ENCODE measurements at places on chromosomes 1 and 21. TPM values are rescaled to one million over a fixed set of nuclear protein-coding genes. Genes with fewer than 3 reads are reported as not detected.

DNA sequence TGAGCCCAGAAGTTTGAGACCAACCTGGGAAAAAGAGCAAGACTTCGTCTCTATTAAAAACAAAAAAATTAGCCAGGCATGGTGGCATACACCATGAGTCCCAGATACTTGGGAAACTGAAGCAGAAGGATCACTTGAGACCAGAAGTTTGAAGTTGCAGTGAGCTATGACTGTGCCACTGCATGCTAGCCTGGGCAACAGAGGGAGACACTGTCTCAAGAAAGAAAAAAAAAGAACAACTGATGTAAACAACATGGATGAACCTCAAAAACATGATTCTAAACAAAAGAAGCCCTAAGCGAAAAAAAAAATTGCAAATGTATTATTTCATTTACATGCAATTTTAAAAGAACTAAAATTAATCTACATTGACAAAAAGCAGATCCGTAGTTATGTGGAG is 9.0 kb downstream of the LRRC40 start:
- no peak for DNase-seq

- DNase-seq, result no peak
Observed at GRCh38 chr1:235502601-235503402, 1.4 kb downstream of the B3GALNT2 start.

DNA sequence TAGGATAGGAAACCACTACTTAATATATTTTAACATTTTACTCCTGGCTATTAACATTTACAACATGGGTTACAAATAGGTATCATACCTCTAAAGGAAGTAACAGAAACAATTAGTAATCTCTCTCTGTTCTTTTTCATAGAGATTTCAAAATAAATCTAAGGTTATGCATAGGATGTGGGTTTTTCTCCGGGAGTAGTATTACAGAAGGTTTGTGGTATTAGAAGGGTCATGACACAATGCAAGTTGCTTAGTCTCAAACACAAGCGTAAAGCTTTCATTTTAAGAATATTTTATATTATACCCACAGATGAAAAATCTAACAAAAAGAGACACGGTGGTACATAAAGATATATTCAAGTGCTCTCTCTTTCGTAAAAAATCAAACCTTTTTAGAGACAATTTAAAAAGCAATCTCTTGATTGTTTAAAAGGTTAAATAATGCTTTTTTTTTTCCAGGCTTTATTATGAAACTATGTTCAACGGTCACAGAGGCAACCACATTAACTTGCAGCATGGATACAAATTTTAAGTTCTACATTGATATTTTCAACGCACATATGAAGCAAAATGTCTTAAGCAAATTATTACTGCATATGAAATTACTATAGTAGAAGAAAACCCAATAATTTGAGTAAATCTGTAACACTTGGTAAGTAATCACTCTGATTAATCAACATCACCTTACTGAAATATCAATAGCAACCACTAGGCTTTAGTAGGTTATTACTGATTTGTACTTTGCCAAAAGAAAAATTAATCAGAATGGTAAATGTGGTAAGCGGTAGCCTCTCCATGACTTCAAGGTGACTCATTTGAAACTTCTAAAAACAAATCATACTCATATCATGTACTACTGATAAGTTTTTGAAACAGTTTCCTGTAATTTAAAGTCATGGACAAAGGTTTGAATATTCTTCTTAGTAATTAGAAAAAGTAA is 97.4 kb upstream of the GFI1 start:
- no peak for DNase-seq

DNA sequence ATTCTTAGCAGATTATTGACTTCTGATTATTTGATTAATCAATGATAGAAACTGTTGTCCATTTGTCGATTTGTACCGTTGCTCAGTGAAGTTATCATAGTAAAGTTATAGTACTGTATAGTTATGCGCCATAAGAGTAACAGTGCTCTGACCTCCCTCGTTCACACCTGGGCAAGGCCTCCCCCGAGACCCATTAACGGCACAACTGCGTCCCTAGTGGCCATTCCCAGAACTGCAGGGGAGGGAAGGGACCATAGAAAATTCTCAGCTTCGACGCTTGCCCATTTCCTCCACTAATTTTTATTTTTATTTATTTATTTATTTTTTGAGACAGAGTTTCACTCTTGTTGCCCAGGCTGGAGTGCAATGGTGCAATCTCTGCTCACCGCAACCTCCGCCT is 334.4 kb downstream of the DSCAM start:
- no peak for DNase-seq

DNA sequence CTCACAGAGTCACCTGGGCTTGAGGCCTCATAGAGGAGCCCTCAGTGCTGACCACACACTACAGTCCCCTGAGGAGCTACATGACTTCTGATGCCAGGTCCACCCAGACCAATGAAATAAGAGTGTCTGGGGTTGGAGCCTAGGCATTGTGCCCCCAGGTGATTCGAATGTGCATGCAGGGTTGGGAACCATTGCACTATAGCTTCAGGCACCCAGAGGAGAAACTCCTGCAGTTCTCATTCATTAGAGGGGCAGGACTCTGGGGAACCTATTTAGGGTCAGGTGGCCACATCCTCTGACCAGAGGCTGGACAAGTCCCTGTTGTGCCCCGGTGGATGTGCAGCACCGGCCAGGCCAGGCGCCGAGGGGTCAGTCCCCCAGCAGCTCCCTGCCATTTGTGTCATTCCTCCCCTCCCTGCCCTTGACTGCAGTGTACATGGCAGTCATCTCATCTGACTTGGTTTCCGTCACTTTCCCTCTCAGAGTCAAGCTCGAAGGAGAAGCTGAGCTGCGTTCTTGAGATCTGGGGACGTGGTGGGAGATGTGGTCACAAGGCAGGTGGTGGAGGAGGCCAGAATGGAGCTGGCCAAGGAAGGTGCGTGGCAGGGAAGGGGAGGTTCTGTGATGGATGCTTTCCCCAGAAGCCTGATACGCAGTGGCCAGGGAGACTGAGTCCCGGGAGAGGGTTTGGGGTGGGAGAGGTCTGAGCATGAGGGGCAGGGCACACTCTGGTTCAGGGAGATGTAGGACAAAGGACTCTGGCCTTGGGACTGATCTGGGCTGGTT is 6.4 kb downstream of the CLDN19 start:
- DNase-seq, result no peak

CFHR4 gene
- total RNA-seq, result not detected

DNA sequence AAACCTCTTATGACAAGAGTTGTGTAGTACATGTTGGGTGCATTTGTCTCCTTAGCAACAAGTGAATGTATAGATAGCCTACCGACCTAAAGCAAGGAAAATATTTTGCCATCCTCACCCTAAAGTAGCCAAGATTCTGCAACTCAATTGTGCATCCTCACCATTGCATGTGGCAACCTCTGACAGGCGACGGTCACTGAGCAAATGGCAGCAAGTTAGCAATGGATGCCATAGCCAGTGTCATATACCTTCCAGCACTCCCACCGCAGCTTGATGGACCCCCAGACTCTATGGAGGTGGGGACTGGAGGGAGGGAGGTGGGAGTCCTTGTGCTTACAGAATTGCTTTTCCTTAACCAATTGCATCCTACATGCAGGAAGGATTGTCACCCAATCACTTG is 17.0 kb downstream of the PROX1 start:
- no peak for DNase-seq

- no peak for DNase-seq
Observed at GRCh38 chr1:194026422-194026821, 840.0 kb upstream of the B3GALT2 start.

DNA sequence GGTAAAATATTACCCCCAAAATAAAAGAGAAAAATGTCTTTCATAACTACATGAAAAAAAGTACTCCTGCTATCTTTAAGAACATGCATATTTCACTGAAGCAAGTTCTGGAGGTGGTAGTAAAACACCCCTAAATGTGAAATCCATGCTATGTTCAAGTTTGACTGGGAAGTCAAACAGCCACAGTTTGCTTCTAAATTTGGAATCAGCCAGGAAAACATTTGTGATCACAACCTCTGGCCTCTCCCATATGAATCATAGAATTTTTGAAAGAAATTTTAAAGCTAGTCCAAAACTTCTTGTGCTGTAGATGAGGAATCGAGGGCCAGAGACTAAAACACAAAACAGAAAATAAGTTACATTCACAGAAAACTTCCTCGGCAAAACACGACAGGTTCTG is 6.6 kb downstream of the SORT1 start:
- no peak for DNase-seq

DNA sequence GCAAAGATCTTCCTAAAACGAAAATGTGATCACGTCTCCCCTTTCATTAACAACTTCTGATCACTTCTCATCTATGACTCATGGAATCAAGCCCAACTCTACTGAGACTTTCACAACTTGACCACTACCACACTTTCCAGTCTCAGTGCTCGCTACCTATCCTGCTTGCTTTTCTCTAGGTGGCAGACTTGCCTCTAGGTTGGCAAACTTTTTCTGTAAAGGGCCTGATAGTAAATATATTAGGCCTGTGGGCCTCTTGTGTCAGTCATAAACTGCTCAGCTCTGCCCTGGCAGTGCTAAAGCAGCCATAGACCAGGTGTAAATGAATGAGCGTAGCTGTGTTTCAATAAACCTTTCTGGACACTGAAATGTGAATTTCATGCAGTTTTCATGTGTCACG is 21.5 kb upstream of the HMGB4 start:
- DNase-seq, result no peak

GRCh38 chr1:247324204-247324787 is 7.4 kb downstream of the ZNF496 start:
- no peak for DNase-seq

GRCh38 chr1:184882957-184883815 is 91.1 kb downstream of the NIBAN1 start:
- DNase-seq, result no peak

DNA sequence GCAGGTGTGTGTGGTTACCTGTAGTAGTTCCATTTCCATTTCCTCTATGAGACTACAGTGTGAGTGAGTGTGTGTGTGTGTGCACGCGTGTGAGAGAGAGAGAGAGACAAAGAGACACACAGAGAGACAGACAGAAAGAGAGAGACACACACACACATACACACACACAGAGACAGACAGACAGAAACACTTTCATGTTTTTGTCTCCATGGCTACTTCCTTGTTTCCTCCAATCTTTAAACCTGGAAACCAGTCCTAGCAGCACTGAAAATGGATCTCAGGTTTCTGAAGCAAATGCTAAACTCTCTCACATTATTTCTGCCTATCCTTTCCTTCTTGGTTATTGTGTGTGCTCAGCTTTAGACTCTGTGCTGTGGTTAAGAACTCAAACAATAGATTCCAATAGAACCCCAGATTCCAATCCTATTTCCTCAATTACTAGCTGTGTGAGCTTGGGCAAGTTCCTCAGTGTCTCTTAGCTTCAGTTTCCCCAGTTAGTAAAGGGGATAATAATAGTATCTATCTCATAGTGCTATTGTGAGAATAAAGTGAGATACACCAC is 22.4 kb upstream of the ABCD3 start:
- no peak for DNase-seq

PCAT6 gene
- 0.81 TPM for total RNA-seq
